ENCODE measurements at places on chromosomes 2 and 18.

GRCh38 chr18:5895299-5895875 is at the start of gene TMEM200C:
TMEM200C (minus strand) TSS chr18:5895522; CDS start chr18:5892063, 3,459 bp downstream.
- DNase-seq = no peak

GRCh38 chr2:36060133-36060532 is 295.4 kb upstream of the CRIM1 start:
- DNase-seq = no peak

GRCh38 chr2:192161656-192162290 is 33.0 kb downstream of the TMEFF2 start:
- no peak for DNase-seq

GRCh38 chr2:70087702-70088597 is 673 bp downstream of the PCBP1 start:
- DNase-seq = no peak

DNA sequence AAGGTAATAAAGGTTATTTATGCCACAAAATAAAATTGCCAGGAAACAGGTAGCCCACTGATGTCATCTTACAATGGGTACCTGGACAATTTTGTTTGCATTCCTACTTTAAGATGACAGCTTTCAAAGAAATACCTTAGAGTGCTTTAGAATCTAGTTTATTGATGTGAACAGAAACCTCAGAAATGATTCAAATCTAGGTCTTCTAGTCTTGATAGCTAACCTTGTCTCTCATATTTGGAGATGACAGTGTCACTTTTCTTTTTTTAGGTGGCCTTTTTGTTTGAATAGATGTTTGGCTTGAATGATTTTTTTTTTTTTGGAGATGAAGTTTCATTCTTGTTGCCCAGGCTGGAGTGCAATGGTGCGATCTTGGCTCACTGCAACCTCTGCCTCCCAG is 69.1 kb downstream of the PIK3C3 start:
- no peak for DNase-seq

- no peak for DNase-seq
These were observed 218.9 kb upstream of the TANK start for GRCh38 chr2:160941290-160941846.

GRCh38 chr18:25373432-25374179 is 21.6 kb upstream of the ZNF521 start:
- no peak for DNase-seq

GRCh38 chr2:4258563-4258962 is 555.2 kb downstream of the DCDC2C start:
- DNase-seq = no peak

Measured in stromal cell of bone marrow (primary cell).